ENCODE measurements at places on chromosomes 16 and 17.

DNA sequence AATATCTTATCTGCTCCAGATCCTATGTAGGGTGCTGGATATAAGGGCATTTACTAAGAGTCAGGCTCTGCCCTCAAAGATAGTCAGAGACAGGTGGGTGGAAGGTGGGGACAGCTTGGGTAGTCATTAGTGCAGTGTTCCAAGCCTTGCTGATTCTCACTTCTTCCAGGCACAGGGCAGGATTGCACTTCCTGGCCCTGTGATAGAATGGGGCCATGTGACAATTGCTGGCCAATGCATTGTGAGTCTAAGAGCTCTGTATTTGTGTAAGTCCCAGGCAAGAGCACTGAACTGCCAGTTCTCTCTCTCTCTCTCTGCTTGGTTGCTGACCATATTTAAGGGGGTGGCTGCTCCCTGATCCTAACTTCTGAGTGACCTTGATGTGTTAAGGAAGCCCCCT, 112.1 kb downstream of the C16orf78 start:
- H3K27me3 ChIP-seq: peaks cover 23% of the 10 kb centered on the region
- H3K27ac ChIP-seq: no peak overlapping the region
- H3K4me3 ChIP-seq: no peak overlapping the region
- no peaks in the 10 kb centered on the region for H3K36me3 ChIP-seq

DNA sequence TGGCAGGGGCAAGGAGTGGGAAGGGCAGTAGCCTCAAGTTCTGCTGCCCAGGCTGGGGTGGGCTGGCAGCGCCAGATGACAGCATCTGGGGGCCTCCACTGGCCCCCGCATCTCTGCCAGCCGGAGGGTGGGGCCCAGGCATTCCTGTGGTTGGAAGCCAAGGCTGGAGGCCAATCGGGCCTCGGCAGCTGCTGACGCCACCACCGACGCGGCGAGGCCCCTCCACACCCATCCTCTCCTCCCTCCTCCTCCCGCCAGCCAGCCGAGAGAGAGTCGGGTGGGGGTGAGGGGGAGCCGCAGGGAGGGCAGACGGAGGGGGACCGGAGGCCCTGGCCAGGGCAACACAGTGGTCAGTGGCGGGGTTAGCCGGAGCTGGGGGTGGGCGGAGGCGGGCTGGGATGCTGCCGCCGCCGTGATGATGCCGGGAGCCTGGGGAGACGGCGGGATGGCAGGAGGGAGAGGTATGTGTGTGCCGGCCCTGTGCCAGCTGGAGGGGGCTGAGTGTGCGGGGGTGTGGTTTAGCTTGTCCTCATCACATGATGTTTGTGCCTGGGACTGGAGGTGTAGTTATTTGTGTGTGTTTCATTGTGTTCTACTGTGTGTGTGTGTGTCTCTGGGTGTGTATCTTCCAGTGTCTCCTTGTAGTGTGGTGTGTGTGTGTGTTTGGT, 36.6 kb downstream of the ARHGAP23 start:
- DNase-seq: no peak
- no peaks in the 10 kb centered on the region for H3K4me1 ChIP-seq
- H3K36me3 ChIP-seq: no peaks in the 10 kb centered on the region
- H3K27me3 ChIP-seq: no peaks in the 10 kb centered on the region

DNA sequence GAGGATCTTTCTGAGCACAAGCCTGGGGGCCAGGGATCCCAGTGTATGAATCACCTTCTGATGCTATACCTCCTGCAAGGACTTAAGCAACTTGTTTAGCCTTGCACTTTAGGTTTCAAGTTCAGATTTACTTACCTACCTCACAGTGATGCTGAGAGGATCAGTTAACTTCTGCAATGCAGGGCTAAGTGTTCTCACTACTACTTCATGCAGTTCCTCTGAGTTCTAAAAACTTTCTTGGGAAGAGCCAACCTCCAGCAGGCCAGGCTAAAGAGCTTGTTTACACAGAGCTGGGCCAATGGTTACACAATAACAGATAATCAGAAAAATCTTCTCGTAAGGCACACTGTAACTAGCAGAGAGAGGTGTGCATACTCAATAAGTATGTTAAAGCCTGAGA, 13.0 kb downstream of the VEZF1 start:
- no peak for DNase-seq
- no peak overlapping the region for H3K27ac ChIP-seq
- H3K36me3 ChIP-seq: peaks cover 49% of the 10 kb centered on the region
- no peaks in the 10 kb centered on the region for H3K4me1 ChIP-seq
- no peak overlapping the region for H3K4me3 ChIP-seq

DNA sequence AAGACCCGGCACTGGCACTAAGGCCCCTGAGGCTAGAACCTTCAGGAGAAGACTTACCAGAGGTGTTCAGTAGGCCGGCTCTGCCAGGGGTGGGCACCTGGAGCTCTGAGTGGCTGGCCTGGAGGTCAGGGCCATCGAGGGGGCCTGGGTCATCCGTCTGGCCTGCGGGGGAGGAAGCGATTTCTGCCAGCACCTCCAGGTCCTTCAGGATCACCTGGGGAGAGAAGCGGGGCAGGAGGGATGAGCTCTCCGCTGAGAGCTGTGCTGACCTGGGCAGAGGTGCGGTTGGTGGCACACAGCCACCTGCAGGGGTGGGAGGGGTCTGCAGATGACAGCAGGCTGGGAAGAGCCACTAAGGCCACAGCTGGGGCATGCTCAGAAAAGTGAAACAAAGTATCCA, 56.6 kb downstream of the VAC14 start:
- no peaks in the 10 kb centered on the region for H3K27me3 ChIP-seq
- no peak overlapping the region for H3K4me3 ChIP-seq
- H3K36me3 ChIP-seq: peaks cover 19% of the 10 kb centered on the region
- peaks cover 27% of the 10 kb centered on the region for H3K4me1 ChIP-seq

DNA sequence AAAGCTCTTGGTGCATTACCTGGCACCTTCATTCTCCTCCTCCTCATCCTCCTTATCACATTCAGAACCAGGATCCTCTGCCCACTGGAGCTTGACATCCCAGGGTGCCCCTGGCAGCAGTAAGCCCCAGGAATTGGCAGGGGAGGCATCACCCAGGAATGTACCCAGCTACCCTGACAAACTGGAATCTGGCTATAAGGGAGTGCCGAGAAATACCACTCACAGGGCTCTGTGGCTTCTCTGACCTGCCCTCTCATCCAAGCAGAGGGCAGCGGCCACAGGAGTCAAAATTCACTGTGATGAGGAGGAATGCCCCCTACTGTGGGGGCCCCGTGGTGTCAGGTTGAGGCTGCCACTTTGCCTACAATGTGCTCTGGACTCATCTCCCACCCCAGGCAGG, 19.6 kb downstream of the MPP3 start:
- H3K27ac ChIP-seq: no peak overlapping the region
- no peak overlapping the region for H3K4me3 ChIP-seq
- DNase-seq: no peak
- no peaks in the 10 kb centered on the region for H3K36me3 ChIP-seq
- H3K27me3 ChIP-seq: peaks cover 4% of the 10 kb centered on the region
- H3K4me1 ChIP-seq: no peaks in the 10 kb centered on the region

DNA sequence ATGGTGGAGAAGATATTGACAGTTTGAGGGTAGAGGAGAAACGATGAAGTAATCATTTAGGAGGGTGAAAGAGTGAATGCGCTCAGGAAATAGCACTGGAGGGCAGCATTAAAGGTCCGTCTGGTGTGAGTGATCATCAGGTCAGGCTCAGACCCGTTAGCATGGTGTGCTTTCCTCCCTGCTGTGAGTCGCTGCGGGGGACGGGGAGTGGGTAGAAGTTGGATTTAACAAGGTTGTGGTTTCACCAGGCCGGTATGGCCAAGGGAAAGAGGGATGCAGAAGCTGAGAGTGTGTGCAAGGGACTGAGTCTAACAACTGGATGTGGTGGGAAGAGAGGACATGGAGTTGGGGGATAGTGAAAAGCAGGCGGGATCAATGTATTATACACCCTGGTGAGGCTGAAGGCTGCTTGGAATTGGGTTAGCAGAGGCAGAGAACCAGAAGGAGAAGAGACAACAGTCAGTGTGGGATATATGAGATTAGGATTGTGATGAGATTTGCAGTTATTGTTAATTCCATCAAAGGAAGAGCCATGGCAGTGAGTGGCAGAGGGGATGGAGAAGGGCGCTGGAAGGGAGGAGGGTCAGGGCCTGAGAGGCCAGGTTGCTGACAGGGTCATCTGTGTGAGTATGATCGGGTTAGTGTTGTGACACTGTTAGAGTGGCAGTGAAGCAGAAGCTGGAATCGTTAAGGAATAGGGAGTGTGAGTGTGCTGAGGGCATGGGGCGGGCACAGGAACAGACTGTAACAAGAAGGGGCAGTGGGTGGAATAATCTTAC, 59.0 kb upstream of the TBX2 start:
- H3K27ac ChIP-seq: no peak overlapping the region
- no peaks in the 10 kb centered on the region for H3K36me3 ChIP-seq
- no peaks in the 10 kb centered on the region for H3K27me3 ChIP-seq
- no peak for DNase-seq

- no peaks in the 10 kb centered on the region for H3K4me1 ChIP-seq
- no peak for DNase-seq
- no peaks in the 10 kb centered on the region for H3K36me3 ChIP-seq
- H3K27me3 ChIP-seq: peaks cover 26% of the 10 kb centered on the region
These were observed 35.9 kb downstream of the TMEM132E start for GRCh38 chr17:34615326-34615725.

- DNase-seq: no peak
- H3K36me3 ChIP-seq: no peaks in the 10 kb centered on the region
- H3K27ac ChIP-seq: no peak overlapping the region
- no peaks in the 10 kb centered on the region for H3K27me3 ChIP-seq
These were observed 13.8 kb downstream of the THRA start for GRCh38 chr17:40076591-40076990.

- no peak overlapping the region for H3K4me3 ChIP-seq
- H3K27me3 ChIP-seq: no peaks in the 10 kb centered on the region
- no peak overlapping the region for H3K27ac ChIP-seq
These were observed 9.1 kb downstream of the FOXJ1 start for GRCh38 chr17:76131692-76132573.

DNA sequence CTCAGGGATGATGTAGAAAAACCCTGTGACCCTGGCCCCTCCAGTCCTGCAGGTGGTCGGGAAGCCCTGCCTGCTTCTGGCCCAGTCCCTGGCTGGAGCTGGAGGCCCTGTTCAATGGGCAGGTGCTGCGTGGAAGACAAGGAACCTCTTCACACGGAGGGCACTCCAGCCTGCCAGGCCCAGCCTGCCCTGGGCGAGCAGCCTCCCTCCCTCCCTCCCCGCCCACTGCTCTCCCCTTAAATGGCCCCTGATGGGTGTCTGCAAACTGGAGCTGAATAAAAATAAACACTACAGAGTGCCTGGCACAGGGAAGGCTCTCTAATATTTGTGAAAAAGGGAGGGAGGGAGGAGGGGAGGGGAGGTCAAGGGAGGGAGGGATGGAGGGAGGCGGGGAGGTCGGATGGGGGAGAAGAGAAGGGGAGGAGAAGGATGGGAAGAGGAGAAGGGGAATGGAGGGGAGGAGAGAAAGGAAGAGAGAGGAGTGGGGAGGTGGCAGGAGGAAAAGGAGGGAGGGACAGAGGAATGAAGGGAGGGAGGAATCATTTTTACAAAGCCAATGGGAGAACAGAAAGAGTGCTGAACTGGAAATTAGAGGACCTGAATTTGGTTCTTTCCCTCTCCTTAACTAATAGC, 222.8 kb upstream of the TNRC6C start:
- H3K4me3 ChIP-seq: no peak overlapping the region
- no peak for DNase-seq
- peaks cover 3% of the 10 kb centered on the region for H3K36me3 ChIP-seq
- no peaks in the 10 kb centered on the region for H3K4me1 ChIP-seq

DNA sequence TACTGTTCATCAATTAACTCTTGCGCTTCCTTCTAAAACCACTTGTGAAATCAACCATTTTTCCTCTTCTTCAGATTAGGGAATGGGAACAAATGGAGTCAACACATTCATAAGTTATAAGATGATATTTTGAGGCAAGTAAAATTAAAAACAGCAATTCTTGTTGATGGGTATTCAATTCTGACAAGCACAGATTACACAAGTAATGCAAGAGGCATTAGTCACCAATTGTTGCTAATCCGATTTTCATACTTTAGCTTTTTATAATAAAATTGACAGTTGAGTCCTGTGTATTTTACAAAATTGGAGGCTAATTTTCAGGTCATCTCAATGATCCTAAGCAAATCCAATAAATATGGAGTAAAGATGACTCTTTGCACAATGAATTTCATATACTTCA, 918.4 kb upstream of the SOX9 start:
- H3K4me1 ChIP-seq: no peaks in the 10 kb centered on the region
- H3K27ac ChIP-seq: no peak overlapping the region
- no peaks in the 10 kb centered on the region for H3K36me3 ChIP-seq
- no peak overlapping the region for H3K4me3 ChIP-seq
- no peak for DNase-seq

Data from T-helper 2 cell treated with Interferon-gamma antibody and Interleukin-4, amounts not matched to agents 5 μg/mL and 100 μg/mL, for 36 hours (primary cell).